ENCODE measurements at places on chromosomes 5 and 9.

GRCh38 chr9:27189426-27189825, 80.4 kb downstream of the TEK start:
- no peak for DNase-seq

- no peak for DNase-seq
Measured at GRCh38 chr5:104353371-104353770, 790.8 kb upstream of the NUDT12 start.

DNA sequence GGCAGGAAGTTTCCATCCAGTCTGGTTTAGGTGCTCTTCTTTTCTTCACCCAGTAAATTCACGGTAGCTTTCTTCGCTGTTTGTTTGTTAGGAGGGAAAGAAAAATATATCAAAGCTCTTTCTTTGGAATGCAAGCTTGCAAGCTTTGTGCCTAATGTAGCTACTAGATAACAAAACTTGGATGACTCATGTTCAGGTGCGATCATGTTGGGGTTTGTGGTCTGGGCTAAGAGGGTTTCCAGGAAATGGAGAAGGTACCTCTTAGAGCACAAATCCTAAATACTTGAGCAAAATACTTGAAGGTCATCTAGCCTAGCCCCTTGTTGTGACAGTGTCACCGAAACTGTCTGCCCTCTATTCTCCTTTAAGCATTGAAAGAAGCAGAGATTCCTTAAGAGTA, 17.7 kb downstream of the SRP19 start:
- DNase-seq, result peak; percentile 71

- DNase-seq, result no peak
Measured at GRCh38 chr5:68251386-68251785, 35.8 kb downstream of the PIK3R1 start.

- DNase-seq, result no peak
Measured at GRCh38 chr5:57824047-57824446, 341.4 kb upstream of the ACTBL2 start.

GRCh38 chr5:24094081-24094679, 550.6 kb downstream of the CDH10 start:
- peak; percentile 42 for DNase-seq

DNA sequence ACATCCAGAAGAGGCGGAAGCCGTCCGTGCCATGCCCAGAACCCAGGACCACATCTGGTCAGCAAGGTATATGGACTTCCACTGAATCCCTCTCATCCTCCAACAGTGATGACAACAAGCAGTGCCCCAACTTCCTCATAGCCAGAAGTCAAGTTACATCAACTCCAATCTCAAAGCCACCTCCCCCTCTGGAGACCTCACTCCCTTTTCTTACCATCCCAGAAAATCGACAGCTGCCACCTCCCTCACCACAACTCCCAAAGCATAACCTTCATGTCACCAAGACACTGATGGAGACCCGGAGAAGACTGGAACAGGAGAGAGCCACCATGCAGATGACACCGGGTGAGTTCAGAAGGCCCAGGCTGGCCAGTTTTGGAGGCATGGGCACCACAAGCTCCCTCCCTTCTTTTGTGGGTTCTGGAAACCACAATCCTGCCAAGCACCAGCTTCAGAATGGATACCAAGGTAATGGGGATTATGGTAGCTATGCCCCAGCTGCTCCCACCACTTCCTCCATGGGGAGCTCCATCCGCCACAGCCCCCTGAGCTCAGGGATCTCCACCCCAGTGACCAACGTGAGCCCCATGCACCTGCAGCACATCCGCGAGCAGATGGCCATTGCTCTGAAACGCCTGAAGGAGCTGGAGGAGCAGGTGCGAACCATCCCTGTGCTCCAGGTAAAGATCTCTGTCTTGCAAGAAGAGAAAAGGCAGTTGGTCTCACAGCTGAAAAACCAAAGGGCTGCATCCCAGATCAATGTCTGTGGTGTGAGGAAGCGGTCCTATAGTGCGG, 130.3 kb upstream of the DMRT1 start:
- no peak for DNase-seq

GRCh38 chr5:16489322-16489791, 23.8 kb upstream of the ZNF622 start:
- DNase-seq, result no peak
